ENCODE measurements at places on chromosomes 12 and 14. TPM values are rescaled to one million over a fixed set of nuclear protein-coding genes. Genes with fewer than 3 reads are reported as not detected.

POTEG gene
- total RNA-seq, result 0.06 TPM

PA2G4 gene
- total RNA-seq, result 283 TPM

MRPL42 gene
- 50.0 TPM for total RNA-seq

VAMP1 gene
- 11.9 TPM for total RNA-seq

NGB gene
- total RNA-seq, result not detected

GYS2 gene
- total RNA-seq, result not detected

TAS2R50 gene
- total RNA-seq, result not detected

LARP4 gene
- 46.9 TPM for total RNA-seq

NFKBIA gene
- total RNA-seq, result 173 TPM

SLC39A5 gene
- total RNA-seq, result 0.34 TPM

PLEKHG7 gene
- not detected for total RNA-seq

ALG10B gene
- total RNA-seq, result 3.2 TPM

PYGL gene
- total RNA-seq, result 162 TPM

CMTM5 gene
- not detected for total RNA-seq

ANO2 gene
- 0.05 TPM for total RNA-seq

NXPH4 gene
- total RNA-seq, result 5.1 TPM

BCL2L14 gene
- total RNA-seq, result not detected

GALNT16 gene
- total RNA-seq, result 3.7 TPM

DLK1 gene
- 0.42 TPM for total RNA-seq

VASH1 gene
- 3.3 TPM for total RNA-seq

SERPINA10 gene
- not detected for total RNA-seq

CLEC4D gene
- total RNA-seq, result not detected

IQSEC3 gene
- not detected for total RNA-seq

C12orf54 gene
- not detected for total RNA-seq

DIO2 gene
- 2.2 TPM for total RNA-seq

CCDC196 gene
- total RNA-seq, result not detected

C1QL4 gene
- total RNA-seq, result 5.7 TPM

KIF5A gene
- 0.19 TPM for total RNA-seq

MAP1LC3B2 gene
- 1.3 TPM for total RNA-seq

CLEC6A gene
- not detected for total RNA-seq

MYH7 gene
- not detected for total RNA-seq

MSI1 gene
- total RNA-seq, result 1.4 TPM

C3AR1 gene
- total RNA-seq, result not detected

BDKRB2 gene
- 1.7 TPM for total RNA-seq

PHLDA1 gene
- total RNA-seq, result 44.4 TPM

ARHGDIB gene
- 1.3 TPM for total RNA-seq

DAO gene
- not detected for total RNA-seq

NEK9 gene
- 34.1 TPM for total RNA-seq

TPPP2 gene
- total RNA-seq, result not detected

PNN gene
- 43.4 TPM for total RNA-seq

RIC8B gene
- 7.1 TPM for total RNA-seq

BMP4 gene
- 1.6 TPM for total RNA-seq

SLC4A8 gene
- total RNA-seq, result 0.74 TPM

TMEM179 gene
- not detected for total RNA-seq

OR4E2 gene
- not detected for total RNA-seq

PDE3A gene
- 2.6 TPM for total RNA-seq

HHIPL1 gene
- 0.16 TPM for total RNA-seq
